ENCODE measurements at places on chromosomes 4 and X.

GRCh38 chrX:69229436-69229835 lies 64.2 kb upstream of the PJA1 start:
- no peak for DNase-seq

GRCh38 chr4:3305610-3306371 lies 13.0 kb downstream of the RGS12 start:
- DNase-seq, result no peak

GRCh38 chr4:155119006-155119405 lies 89.4 kb upstream of the NPY2R start:
- DNase-seq, result no peak

GRCh38 chr4:189840356-189840755 lies 100.3 kb upstream of the FRG1 start:
- DNase-seq, result no peak

GRCh38 chr4:177879851-177880250 lies 437.6 kb upstream of the AGA start:
- no peak for DNase-seq

DNA sequence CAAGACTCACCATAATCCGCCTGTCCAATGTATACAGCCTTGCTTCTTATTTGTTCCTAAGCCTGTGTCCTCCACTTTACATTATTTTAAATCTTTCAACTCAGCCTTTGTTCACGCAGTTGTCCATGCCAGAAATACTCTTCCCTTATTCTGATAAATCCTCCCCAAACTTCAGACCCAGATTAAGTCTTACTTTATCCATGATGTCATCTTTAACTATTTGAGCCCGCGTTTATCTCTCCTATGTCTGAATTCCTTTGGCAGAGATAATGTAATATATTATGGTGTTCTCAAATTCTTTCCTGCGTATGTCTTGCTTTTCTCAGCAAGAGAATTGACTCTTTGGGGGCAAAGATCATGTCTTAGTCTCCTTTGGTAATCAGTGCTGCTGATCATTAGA lies 129.6 kb downstream of the LUZP4 start:
- DNase-seq, result no peak

DNA sequence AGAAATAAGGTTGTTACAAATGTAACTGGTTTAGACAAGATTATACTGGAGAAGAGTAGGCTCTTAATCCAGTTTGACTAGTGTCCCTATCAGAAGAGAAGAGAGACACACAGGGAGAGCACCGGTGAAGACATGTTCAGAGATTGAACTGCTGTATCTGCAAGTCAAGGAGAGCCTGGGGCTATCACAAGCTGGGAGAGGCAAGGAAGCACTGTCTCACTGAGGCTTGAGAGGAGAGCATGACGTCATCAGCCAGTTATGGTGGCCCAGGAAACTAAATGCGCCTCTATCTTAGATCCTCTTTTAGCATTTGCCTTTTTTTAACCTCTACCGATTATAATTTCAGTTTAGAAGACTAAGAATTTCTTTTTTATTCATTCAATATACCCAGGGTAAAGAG lies 583.4 kb downstream of the TRAM1L1 start:
- no peak for DNase-seq

- DNase-seq, result no peak
These were observed 17.1 kb downstream of the L1CAM start for GRCh38 chrX:153868576-153869472.

GRCh38 chr4:23070848-23071570 lies 378.3 kb downstream of the GBA3 start:
- DNase-seq, result no peak

DNA sequence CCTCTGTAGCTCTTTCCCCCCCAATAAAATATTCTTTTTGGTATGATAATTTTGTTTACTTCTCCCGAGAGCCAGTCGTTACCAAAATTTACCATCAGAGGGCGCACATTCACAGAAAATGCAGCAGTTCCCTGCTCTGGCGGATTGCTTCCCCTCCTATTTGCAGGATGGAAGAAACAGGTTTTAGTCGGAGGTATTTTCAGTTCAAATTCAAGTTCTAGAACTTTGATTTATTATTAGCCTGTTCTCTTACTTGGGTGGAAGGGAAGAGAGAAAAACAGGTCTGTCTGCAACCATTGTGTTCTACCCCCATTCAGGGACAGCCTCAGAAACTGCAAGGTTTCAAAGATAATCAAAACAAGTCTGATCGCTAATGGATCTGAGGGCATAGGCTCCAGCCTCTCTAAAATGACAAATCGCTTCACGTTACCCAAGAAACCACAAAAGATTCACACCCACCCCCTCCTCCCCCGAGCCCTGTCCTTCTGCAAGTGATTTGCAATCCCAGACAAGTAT lies 263.8 kb upstream of the RPS6KA3 start:
- peak; percentile 14 for DNase-seq

DNA sequence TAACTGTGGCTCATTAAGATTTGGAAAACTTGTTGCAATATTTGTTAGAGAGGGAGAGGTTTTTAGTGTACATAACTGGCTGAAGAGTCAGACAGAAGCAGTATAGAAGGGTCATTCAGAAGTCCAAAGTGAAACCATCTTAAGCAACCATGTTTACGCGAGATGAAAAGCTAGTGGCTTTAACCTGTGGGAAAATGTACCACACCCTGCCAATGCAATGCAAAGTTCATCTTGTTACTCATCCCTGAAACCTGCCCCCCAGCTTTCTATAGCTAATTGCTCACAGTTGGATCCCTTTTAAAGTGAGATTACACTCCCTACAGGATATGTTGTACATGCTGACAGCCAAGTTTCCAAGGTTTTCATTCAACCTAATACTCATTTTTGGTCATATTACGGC lies 96.7 kb upstream of the RAPGEF2 start:
- DNase-seq, result no peak

DNA sequence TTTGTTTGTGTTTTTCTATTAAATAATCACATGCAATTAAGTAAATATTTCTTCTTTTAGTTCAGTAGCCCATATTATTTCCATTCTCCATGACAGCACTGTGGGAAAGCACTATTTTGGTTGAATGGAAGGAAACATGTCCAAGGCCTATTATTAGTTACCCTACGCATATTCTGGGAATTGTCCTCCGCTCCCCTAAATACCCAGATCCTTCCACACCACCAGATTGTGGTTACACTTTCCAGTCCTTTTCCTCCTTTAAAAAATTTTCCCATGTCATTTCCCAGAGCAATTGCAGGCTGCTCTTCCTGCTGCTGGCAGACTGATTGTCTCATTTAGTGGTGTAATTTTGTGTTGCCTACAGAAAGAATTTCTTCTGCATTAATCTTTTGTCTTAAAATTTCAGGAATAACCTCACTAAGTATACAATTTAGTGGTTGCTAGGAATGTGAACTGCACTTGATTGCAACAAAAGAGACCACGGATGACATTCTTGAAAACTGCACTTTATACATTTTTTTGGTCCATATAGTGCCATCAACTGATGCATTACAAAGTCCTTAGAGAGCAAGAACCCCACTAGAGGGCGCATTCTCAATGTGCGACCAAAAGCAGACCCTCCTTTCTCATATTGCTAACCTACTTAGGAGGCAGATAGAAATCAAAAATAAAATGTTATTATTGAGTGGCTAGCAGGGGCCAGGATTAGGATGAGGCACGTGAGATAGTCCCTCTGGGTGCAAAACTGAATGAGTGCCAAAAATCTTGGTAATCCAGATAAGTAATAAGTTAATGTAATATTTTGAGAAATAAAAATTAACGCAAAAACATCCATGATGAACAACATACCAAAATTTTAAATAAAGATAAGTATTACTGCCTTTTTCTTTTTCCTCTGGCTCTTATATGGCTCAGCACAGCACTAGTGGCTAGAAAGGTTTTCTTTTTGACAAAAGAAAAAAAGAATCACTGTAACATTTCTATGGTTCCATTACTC lies 98.8 kb upstream of the IQCM start:
- DNase-seq, result no peak

- DNase-seq, result no peak
These were observed 51.2 kb downstream of the TBC1D9 start for GRCh38 chr4:140704964-140705363.

DNA sequence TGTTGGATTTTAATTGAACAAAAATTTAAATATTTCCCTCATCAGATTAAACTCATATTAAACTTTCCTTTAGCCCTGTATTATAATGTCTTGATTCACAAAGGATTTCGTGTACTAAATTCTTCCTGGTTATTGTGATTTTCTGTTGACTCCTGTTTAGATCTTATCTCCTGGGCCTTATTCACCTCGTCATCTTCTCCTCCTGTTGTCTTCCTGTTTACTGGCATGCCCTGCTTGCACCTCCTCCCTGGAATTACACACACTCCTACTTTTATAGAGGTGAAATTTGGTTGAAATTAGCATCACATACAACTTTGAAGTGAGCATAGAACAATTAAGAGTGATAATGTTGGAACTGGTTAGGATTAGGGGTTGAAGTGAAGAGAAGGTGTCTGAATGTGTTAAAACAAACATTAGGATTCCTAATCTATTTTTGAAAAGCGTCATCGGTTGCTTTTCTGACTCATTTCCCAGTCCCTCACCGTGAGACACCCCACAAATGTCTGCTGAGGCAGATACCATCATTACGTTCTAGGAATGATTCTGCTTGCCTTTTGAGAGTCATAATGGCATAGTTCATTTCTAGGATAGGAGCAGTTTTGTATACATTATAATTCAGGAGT lies 32.5 kb downstream of the TLL1 start:
- DNase-seq, result no peak

- no peak for DNase-seq
These were observed 50.4 kb downstream of the PDK3 start for GRCh38 chrX:24515447-24515846.

GRCh38 chrX:13024986-13025385 lies 19.4 kb downstream of the FAM9C start:
- DNase-seq, result no peak

DNA sequence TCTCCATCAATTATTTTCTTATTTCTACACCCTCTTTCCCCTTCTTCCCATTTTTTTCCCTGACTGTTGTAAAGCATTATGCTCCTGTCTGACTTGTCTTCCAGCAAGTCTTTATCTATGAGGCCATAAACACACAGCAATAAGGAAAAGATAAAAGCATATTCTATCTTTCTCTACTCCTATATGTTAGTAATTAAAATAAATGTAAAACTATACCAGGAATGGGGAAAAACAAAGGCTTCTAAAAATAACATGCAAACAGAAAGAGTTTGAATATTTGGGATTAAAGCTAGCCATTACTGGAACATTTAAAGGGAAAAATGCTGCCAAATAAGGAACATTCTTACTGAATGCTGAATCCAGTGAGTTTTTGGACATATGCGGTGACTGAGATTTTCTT lies 471.7 kb upstream of the HS3ST1 start:
- no peak for DNase-seq

DNA sequence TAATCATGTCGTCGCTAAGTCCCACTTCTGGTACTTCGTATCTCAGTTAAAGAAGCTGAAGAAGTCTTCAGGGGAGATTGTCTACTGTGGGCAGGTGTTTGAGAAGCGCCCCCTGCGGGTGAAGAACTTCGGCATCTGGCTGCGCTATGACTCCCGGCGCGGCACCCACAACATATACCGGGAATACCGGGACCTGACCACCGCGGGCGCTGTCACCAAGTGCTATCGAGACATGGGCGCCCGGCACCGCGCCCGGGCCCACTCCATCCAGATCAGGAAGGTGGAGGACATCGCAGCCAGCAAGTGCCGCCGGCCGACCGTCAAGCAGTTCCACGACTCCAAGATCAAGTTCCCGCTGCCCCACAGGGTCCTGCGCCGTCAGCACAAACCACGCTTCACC lies 11.3 kb downstream of the PNCK start:
- peak; percentile 28 for DNase-seq

DNA sequence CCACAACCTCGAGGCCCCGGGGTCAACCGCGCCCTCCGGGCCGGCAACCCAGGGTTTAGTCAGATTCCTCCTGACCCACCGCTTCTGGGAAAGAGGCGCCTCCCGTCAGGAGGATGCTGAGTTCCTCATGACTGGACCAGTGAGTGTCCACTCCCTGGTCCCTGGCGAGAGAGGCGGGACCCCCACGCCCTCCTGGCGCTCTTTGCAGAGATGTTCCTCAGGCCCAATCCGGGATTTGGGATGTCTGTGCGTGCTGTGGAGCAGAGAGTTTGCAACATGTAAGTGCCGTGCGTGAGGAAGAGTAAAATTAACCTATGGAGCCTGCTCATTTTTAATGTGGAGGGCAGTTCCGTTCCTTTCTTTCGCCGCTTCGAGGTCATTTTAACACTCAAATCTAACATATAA lies 824 bp upstream of the UGDH start:
- no peak for DNase-seq

GRCh38 chr4:77358315-77358928 lies 201.4 kb downstream of the CCNG2 start:
- no peak for DNase-seq
